ENCODE measurements at places on chromosomes 12 and 14. TPM values are rescaled to one million over a fixed set of nuclear protein-coding genes. Genes with fewer than 3 reads are reported as not detected.

Gene KRT6B
- not detected for total RNA-seq

Gene STAC3
- total RNA-seq: 1.1 TPM

Gene PLEKHH1
- 0.65 TPM for total RNA-seq

Gene ALX1
- 3.2 TPM for total RNA-seq

Gene PLCZ1
- not detected for total RNA-seq

Gene NAV3
- total RNA-seq: 29.9 TPM

Gene SLC5A8
- total RNA-seq: not detected

Gene FAIM2
- total RNA-seq: 1.3 TPM

Gene NPFF
- total RNA-seq: not detected

Gene C14orf180
- total RNA-seq: not detected

Gene LAG3
- 1.0 TPM for total RNA-seq

Gene AQP6
- not detected for total RNA-seq

Gene TAS2R7
- total RNA-seq: not detected

Gene CFAP54
- total RNA-seq: 0.15 TPM

Gene KRT3
- not detected for total RNA-seq

Gene OR6C74
- total RNA-seq: not detected

Gene FOXA1
- total RNA-seq: not detected

Gene RDH5
- total RNA-seq: 3.7 TPM

Gene GPR132
- 0.30 TPM for total RNA-seq

Gene KRT73
- total RNA-seq: not detected

Gene HVCN1
- 1.2 TPM for total RNA-seq

Measured in chondrocyte (in vitro differentiated cells).